ENCODE measurements at places on chromosomes 3 and 15.

DNA sequence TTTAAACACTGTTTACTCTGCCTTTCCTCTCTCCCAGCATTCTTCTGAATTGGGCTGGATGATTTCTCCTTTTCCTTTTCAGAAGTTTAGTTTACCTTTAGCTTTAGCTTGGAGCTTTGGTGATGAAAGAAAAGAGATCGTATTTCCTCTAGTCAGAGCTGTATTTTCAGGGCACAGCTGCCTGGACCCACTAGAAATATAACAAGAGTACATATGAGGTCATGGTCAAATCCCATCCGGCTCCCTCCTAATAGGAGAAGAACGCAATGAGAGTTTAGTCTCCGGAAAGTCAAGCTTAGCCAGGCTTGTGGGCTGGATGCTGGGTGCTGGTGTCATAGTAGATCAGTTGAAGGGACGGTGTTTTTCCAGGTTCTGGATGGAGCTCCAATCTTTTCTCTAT, 177.1 kb upstream of the PFN2 start:
- DNase-seq, result no peak

DNA sequence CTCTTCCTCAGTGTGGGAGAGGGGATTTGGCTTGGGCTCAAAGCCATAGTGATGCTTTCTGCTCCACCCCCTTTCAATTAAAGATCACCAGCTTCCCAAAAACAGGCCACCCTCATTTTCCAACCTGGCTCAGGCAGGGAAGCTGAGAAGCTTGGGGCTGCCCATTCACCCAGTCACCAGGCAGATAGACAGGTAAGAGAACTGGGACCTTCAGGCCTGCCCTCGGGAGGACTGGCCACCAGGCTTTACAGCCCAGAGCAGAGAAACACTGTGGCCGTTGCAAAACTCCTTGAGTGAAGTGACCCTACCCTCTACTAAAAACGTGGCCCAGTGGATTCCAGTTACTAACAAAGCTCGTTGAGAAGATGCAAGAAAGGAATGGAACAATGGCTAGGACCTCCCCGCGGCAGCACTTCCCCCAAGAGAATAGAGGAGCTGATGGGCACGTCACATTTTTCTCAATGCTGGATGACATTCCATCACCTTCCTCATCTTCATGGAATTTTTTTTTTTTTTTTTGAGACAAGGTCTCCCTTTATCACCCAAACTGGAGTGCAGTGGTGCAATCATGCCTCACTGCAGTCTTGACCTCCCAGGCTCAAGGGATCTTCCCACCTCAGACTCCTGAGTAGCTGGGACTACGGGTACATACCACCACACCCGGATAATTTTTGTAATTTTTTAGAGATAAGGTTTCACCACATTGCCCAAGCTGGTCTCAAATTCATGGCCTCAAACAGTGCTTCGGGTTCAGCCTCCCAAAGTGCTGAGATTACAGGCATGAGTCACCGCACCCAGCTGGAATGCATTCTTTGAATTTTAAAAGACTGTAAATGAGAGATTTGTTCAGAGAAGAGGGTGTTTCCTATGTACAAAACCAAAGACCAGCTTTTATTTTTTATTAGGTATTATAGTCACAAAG, 37.9 kb downstream of the LIPC start:
- no peak for DNase-seq

- no peak for DNase-seq
These were observed 20.3 kb downstream of the CDAN1 start for GRCh38 chr15:42716626-42717025.

- no peak for DNase-seq
These were observed 35.7 kb downstream of the FLNB start for GRCh38 chr3:58043933-58044332.

GRCh38 chr3:131036200-131036816, 9.6 kb downstream of the NEK11 start:
- DNase-seq, result no peak

DNA sequence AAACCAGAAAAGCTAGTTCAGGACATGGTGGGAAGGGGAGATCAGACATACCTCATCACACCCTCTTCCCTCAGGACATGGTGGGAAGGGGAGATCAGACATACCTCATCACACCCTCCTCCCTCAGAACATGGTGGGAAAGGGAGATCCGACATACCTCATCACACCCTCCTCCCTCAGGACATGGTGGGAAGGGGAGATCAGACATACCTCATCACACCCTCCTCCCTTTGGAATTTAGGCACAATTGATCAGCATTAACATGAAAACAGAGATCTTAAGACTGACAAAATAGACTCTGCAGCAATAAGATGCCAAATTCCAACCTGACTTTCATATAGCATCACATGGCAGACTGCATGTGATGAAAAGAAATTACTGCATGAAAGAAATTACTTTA, 412.7 kb upstream of the ZNF717 start:
- no peak for DNase-seq

DNA sequence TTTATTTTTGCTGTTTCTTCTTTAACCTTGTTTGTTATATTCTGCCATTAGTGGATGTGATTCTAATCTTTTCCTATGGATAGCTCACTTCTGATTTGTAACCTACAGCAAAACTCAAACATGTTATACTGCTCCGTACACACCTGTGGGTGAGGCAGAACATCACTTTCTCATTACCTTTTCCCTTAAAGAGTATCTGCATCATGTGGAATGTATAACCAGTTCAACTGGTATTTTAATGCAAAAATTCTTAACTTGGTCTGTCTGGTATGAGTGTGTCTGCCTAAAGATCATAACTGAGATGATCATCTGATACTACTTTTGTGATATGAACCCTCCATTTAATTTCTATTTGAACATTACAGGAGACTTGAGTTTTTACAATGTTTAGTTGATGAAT, 13.0 kb upstream of the UPK1B start:
- no peak for DNase-seq

DNA sequence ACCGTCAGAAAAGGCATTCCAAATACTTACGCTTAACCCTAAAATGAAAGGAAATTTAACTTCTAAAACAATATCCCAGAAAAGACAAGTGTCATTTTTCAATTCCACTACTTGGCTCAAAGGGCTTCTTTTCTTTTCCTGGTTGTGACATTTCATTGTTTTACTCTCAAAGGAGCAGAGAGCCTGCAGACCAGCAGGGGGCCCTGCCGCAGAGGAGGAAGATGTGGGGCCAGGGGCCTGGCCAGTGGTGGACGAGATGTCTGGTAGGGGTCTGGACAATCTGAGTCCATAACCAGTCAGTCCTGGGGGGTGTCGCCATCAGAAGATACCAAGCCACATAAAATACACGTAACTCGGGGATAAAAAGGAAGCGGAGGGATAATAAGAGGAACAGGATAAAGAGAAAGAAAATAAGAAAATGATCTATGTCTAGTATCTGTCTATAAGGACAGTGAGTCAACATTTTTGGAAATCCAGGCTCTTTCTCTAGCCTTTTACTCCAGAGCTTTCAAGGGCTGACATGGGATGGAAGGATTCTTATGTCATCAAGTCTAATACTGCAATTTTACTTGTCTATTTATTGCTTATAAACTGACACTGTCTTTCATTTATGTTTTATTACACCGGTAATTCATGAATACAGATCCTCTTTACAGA, 54.2 kb upstream of the ARHGEF3 start:
- peak; percentile 18 for DNase-seq

- no peak for DNase-seq
These were observed 193.8 kb downstream of the SCAPER start for GRCh38 chr15:76711351-76711827.

DNA sequence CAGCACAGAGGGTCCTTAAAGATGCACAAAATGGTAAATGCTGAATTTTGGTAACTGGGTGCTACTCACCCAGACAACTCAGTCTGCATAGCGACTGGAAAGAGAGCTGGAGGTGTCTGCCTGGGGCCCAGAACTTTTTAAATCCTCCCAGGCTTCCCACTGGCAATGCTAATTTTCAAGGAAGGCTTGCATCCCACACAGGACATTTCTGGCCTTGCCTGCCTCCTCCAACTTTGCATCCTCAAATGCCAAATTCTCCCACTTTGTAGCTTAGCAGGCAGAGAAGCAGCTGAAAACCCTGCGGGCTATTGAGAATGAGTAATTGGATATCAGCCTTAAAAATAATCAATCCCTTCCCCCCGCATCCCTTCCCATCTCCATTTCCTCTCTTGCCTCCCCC, 656.6 kb upstream of the ADAMTS9 start:
- DNase-seq, result no peak

- no peak for DNase-seq
These were observed 99.9 kb downstream of the LINGO1 start for GRCh38 chr15:77532846-77533245.

DNA sequence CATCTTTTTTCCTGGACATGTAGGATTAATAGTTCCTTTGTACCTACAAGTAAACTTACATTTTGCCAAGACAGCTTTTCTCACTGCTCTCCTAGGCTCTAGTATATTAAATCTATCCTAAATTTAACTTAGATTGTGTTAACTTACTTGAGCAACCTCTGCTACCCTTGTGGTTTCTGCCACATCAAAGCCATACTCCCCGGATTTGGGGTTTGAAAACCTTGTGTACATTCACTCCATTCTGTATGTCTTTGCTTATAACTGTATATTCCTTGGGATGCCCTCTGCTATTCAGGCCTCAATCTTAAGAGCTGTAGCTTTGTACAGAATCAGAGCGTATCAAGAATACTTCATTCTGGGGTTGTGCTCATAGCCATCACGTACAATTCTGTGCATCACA, 60.4 kb downstream of the ARIH1 start:
- DNase-seq, result peak; percentile 36

- no peak for DNase-seq
These were observed 86.2 kb downstream of the EPHA6 start for GRCh38 chr3:96900566-96900965.

DNA sequence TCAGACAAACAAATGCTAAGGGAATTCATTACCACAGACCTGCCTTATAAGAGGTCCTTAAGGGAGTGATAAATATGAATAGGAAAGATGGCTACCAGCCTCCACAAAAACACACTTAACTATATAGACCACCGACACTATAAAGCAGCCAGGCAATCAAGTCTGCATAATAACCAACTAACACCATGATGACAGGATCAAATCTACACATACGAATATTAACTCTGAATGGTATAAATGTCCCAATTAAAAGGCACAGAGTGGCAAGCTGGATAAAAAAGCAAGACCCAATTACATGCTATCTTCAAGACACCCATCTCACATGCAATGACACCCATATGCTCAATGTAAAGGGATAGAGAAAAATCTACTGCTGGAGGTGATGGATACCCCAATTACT, 221.1 kb downstream of the SCAPER start:
- no peak for DNase-seq

- peak; percentile 83 for DNase-seq
These were observed 21.1 kb upstream of the ST6GAL1 start for GRCh38 chr3:186909078-186909853.

DNA sequence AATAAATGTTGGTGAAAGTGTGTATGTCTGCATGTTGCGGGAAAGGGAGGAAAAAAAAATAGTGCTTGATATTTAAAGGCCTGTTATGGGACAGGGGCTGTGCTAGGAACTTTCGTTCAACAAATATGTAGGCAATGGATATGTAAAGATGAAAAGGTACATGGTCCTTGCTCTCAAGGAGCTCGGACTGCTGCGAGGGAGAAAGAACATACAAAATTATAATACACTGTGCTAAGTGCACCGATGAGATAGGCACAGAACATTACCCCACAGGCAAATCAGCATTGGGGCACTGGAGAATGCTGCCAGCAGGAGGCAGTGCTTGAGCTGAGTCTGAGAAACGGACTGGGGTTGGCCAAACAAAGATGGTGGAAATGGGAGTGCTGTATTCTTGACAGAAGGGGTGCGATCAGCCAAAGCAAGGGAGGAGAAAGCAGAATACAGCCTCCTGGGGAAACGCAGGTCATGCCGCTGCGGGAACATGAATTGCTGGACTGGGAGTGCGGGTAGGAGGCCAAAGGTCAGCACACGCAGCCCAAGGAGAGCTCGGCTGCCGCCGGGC, 649 bp downstream of the C15orf40 start:
- peak; percentile 81 for DNase-seq

- DNase-seq, result no peak
These were observed 69.0 kb downstream of the SLC12A8 start for GRCh38 chr3:125143538-125143937.

DNA sequence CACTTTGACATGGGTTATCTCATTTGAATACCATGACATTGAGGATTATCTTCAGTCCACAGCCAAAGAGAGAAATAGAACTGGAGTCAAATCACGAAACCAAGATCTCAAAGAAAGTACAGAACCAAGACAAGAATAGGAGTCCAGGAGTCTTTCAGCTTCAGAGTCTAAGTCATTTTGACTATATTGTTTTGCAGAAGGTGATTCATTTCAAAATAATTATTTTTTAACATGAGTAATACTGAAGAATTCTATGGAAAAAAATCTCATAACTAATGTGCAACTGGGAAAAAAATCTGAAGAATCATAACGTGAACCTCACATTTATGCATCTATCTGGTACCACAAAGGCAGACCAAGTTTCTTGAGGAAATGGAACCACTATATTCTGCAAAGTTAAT, 60.3 kb downstream of the UBE3A start:
- DNase-seq, result no peak
